ENCODE measurements at places on chromosomes 16 and 17. TPM values are rescaled to one million over a fixed set of nuclear protein-coding genes. Genes with fewer than 3 reads are reported as not detected.

The ZACN gene
- 4.9 TPM for total RNA-seq

The VPS35L gene
- 38.0 TPM for total RNA-seq

The TBCD gene
- 97.0 TPM for total RNA-seq

The CFAP97D1 gene
- not detected for total RNA-seq

The TP53TG3F gene
- not detected for total RNA-seq

The TNFRSF17 gene
- not detected for total RNA-seq

- no peak for DNase-seq
These were observed 141.3 kb upstream of the HSBP1 start for GRCh38 chr16:83666449-83666848.

DNA sequence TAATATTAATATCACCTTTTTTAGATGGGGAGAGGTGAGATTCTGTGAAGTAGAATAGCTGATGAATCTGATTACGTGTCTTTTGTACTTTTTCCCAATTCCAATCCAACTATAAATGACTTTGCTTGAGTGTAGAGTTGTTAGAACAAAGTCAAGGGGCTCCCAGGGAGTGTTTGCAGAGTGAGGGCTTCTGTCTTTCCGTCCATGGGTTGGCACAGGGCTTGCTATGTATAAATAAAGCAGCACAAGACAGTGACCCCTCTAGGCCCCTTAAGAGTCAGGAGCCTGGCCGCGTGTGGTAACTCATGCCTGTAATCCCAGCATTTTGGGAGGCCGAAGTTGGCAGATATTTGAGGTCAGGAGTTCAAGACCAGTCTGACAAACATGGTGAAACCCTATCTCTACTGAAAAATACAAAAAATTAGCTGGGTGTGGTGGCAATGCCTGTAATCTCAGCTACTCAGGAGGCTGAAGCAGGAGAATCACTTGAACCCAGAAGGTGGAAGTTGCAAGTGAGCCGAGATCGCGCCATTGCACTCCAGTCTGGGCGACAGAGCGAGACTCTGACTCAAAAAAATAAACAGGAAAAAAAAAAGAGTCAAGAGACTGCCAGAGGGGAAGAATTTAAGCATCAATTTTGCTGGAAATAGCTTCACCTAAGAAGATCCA is 127.9 kb upstream of the HS3ST3A1 start:
- DNase-seq, result no peak

- DNase-seq, result peak; percentile 65
These were observed 19.0 kb upstream of the XYLT2 start for GRCh38 chr17:50326831-50327364.

GRCh38 chr16:26530584-26531289 is 536.0 kb upstream of the C16orf82 start:
- DNase-seq, result no peak

DNA sequence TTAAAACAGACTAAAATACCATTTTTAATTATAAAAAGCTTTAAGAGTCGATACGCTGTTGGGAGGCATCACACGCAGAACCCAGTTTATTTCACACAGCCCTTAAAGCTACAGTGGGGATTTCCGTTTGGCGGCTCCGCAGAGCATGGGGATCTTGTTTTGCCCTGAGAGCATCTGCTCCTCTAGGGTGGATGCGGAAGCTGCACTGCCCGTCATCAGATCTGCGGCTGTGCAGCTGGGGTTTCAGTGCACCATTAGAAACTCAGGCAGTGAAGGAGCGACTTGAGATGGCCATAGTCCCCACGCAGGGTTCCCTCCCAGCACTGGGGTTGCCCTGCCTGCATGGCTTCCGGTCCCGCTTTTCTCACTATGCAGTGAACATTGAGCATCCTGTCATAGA is 62.2 kb upstream of the CHMP6 start:
- DNase-seq, result no peak

- no peak for DNase-seq
These were observed 19.3 kb downstream of the DHODH start for GRCh38 chr16:72027669-72028378.

DNA sequence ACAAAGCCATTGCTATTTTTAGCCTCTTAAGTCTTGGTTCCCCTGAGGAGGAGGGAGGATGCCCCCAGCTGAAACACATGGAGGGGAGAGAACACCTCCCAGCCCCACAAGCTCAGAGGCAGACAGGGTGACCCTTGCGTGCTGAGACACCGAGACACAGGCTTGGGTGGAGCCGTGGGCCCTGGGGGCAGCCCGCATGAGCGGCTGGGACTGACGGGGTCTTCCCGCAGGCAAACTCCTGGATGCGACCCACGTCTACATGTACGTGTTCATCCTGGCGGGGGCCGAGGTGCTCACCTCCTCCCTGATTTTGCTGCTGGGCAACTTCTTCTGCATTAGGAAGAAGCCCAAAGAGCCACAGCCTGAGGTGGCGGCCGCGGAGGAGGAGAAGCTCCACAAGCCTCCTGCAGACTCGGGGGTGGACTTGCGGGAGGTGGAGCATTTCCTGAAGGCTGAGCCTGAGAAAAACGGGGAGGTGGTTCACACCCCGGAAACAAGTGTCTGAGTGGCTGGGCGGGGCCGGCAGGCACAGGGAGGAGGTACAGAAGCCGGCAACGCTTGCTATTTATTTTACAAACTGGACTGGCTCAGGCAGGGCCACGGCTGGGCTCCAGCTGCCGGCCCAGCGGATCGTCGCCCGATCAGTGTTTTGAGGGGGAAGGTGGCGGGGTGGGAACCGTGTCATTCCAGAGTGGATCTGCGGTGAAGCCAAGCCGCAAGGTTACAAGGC is 9.8 kb downstream of the SLC16A3 start:
- peak; percentile 87 for DNase-seq

- no peak for DNase-seq
These were observed 28.1 kb upstream of the PECAM1 start for GRCh38 chr17:64418506-64419339.

DNA sequence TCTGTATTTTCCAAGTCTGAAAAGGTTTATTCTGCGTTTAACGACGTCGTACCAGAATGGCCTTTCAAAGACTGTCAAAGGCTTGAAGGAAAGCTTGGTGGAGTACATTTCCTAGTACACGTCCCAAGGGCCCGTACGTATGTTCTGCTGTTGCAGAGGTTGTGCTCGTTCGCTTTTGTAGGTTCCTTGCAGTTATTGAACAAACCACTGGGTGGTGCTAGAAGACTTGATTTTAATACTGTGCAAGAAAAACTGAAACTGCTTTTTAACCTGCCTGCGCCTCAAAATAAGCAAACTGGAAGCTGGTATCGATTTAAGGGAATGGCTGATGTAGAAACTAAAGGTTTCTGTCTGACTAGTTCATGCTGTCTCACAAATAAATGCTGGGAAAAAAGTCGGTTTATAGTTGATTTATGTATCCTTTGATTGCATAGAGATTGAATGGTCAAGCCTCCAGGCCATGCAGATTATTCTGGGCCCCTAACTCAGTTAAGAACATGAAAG is 54.6 kb downstream of the USP10 start:
- DNase-seq, result peak; percentile 65

DNA sequence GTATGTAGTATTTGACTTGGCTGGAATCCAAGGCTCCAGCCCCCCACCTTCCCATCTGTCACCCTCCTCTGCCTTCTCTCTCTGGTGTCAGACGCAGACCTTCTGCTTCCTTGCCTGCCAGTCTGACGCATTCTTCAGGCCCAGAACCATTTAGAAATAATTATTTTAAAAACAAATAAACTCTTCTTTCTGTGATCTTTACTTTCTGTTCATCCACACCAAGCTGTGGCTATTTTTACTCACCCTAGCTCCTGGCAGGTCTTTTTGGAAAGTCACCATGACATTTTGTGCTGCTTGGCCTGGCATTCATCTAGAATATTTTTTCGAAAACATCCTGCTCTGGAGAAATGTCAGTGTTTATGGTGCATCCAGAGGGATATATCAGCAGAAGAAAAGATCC is 330.7 kb upstream of the ASIC2 start:
- no peak for DNase-seq

DNA sequence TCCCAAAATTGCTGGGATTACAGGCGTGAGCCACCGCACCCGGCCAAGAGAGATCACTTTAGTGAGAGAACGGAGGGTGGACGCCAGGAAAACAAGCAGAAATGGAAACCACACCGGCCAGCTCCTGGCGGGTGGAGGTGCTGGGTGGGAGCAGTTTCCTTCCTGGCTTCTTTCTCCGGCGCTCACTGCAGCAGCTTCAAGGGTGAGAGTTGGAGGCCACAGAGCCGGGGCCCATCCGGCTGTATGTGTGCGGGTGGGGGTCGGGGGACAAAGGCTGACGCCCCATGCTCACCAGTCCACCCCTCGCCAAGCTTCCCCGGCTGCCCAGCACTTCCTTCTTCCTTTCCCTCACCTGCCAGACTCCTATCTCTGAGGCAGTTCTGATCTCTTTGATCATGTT is 13.5 kb upstream of the BHLHA9 start:
- DNase-seq, result no peak

DNA sequence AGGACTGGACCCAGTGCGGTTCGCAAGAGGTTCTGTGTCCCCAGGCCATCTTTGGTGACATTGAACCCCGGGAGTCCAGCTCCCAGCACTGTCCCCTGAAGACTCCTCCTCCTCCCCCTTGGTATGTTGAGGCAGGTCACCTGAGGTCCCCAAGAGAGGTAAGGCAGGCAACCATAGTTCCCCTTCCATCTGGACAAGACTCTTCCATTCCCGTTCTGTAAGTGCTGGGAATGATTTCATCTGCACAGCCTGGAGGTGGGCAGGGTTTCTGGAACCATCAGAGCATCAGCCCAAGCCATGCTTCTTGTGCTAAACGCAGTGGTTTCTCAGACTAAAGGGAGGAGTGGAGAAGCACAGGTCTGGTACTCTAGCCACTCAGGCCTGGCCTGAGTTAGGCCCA is 24.9 kb downstream of the COPZ2 start:
- DNase-seq, result no peak

- DNase-seq, result no peak
These were observed 1.9 kb upstream of the NFATC3 start for GRCh38 chr16:68083239-68083781.

DNA sequence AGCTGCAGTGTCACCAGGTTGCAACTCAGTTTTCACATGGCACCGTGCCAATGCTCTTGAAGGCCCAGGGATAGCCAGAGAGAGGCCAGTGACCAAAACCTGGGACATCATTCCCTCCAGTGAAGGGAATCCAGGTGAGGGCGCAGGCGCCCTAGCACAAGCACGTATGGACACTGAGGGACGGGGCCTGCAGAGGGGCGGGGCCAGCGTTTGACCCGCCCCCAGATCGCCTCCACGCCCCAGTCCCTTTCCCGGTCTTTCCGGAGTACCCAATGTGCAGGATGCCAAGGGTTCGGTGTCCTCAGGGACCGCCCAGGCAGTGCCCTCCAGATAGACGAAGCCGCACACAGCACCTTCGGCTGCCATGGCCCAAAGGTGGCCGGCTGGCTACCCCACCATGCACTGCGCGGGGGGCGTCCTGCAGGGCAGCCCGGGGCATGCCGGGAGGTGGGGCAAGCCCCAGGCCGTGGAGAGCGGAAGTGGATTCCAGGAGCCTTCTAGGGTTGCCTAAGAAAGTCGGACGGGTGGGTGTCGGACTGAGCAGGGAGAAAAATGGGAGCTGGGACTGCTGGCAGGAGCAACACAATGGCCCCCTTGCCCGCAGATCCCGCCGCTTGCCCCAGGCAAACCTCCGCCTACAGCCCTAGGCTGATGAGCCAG is 4.6 kb downstream of the SLC12A4 start:
- DNase-seq, result no peak

DNA sequence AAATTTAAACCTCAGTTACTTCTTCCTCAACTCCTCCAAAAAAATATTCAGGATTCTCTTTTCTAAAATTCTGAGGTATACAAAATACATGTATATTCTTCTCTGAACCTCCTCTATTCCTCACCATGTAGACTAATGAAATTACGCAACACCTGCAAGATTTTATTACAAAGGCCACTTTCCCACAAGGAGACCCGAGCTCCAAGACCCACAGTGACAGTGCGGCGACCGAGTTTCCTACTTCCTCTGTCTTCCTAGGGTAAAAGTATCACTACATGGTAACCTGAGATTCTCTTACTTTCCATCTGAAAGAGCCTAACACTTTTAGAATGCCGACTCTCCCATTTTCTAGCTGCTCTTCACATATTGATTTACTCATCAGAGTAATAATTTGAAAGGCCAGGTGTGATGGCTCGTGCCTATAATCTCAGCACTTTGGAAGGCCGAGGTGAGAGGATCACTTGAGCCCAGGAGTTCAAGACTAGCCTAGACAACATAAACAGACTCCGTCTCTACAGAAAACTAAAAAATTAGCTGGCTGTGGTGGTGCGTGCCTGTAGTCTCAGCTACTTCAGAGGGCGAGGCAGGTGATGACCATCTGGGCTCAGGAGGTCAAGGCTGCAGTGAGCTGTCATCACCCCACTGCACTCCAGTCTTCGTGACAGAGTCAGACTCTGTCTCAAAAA is 35.7 kb downstream of the CYTH1 start:
- DNase-seq, result no peak

- DNase-seq, result no peak
These were observed at the start of gene VWA3A for GRCh38 chr16:22092143-22092933. TSS of gene VWA3A (plus strand) at chr16:22092541. CDS start at chr16:22092638, 97 bp downstream.

- DNase-seq, result no peak
These were observed 27.6 kb upstream of the ETV4 start for GRCh38 chr17:43573579-43574321.

- no peak for DNase-seq
These were observed 12.1 kb downstream of the NFE2L1 start for GRCh38 chr17:48060249-48060648.

GRCh38 chr17:40862985-40863733 is 3.9 kb downstream of the KRT12 start:
- DNase-seq, result peak; percentile 21

- no peak for DNase-seq
These were observed 122.6 kb upstream of the FOXF1 start for GRCh38 chr16:86387468-86388440.

- DNase-seq, result peak; percentile 72
These were observed 14.2 kb downstream of the LYRM9 start for GRCh38 chr17:27878776-27879562.

DNA sequence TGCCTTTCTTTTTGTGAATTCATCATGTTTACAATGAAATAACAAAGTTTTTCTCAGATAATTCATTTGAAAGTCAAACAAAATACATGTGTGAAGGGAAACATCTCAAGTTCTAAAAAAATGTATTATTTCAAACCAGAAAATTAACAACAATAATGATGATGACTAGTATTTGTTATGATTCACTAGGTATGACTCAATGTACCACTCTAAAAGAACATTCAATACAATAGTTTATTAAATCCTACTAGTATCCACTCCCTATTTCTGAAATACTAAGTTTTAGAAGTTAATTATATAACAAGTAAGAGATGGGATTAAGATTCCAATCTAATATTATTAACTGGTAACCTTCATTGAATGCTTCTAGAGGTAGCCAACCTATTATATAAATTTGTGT is 1444.8 kb upstream of the CDH8 start:
- no peak for DNase-seq

DNA sequence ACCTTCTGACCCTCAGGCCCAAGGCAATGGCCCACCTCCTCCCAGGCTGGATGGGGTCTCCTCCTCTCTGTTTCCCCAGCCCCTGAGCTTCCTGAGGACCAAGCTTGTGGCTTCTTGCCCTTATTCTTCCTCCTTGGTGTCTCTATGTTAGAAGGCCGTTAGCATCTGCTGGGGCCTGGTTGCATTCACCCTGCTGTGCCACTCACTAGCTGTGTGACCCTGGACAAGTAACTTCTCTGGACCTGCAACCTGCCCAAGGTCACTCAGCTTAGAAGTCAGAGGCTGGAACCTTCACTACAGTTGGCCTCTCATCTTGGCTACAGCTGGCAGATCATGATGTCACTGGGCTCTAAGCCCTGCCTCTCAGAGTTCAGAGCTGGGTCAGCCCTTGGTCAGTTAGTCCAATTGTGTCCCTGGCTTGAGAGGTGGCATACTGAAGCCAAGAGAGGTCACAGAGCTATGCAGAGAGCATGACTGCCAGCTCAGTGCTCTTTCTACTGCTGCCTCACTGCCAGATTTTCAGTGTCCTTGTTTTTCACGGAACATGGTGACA is 3.0 kb downstream of the MT2A start:
- peak; percentile 31 for DNase-seq

GRCh38 chr16:67154578-67155294 is 3.9 kb upstream of the B3GNT9 start:
- DNase-seq, result no peak

Data from activated CD4-positive, alpha-beta memory T cell treated with anti-CD3 and anti-CD28 coated beads for 36 hours (primary cell).